ENCODE measurements at places on chromosomes 2 and 18.

DNA sequence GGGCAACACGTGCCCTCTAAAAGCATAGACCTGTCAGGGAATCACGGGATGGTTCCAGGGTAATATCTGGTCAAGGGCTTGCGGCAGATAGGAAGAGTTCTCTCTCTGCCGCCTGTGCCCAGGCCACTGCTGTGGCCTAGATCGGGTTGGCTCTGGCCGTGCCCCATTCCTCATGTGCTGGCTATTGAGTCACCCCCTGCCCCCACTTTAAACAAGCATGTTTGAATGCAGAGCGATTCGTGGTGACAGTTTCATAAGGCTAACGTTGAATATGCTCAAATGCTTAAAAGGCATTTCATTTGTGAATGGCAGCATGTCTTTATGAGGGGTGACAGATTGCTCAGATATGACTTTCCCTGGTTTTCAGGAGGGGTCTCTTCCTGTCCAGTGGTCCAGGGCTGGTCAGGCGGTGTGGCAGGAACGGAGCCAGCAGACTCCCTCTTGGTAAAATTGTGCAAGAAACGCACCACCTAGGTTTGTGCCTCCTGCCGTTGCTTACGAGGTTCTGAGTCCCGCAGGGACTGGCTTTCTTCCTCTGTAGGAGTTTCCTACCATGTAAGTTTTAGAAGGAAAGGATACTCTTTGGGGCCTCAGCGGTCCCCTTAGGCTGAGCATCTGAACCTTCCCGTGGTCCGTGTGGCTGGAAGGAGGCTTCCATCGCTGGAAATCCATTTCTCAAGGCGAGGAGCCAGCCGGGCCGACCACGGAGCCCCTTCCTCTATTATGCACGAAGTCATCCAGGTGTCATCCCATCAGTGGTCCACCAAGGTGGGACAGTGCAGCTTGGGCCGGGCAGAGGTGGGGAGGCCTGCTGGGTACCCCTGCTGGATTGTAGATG is 50.2 kb downstream of the AGAP1 start:
- DNase-seq = no peak

DNA sequence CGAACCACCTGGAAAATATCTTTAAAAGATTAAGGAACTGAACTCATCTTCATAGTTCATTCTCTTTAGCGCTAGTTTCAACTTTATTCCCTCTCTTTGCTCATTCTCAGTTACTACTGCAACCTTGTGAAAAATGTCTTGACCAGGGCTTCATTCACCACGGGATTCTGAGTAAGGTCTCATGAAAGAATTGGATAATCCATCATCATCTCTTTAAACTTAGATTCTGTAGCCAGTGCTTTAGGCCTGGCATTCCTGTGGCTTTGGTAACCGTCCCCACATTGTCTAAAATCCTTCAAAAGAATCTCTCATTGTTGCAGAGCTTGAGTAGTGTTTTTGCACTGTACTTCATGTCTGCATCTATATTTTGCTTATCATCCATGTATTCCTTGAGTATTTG is 229.5 kb downstream of the ETAA1 start:
- no peak for DNase-seq

DNA sequence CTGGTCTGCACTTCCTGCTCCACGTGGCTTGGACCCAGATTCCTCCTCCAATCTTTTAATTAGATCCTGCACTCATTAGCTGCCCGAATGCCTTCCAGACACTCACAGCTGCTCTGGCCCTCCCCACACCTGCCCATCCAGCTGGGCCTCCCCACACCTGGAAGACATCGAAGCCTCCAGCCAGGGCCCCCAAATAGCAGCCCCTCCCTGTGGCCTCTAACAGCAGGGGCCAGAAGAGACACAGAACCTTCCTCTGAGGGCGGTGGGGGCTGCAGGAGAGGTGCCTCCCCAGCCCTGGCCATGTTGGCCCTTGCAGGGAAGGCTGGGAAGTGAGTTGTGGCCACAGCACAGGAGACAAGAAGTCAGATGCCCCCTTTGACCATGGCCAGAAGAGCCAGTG is 252.8 kb downstream of the DYSF start:
- DNase-seq = no peak

- no peak for DNase-seq
These were observed 862 bp upstream of the TMEM177 start for GRCh38 chr2:119678021-119678656.

DNA sequence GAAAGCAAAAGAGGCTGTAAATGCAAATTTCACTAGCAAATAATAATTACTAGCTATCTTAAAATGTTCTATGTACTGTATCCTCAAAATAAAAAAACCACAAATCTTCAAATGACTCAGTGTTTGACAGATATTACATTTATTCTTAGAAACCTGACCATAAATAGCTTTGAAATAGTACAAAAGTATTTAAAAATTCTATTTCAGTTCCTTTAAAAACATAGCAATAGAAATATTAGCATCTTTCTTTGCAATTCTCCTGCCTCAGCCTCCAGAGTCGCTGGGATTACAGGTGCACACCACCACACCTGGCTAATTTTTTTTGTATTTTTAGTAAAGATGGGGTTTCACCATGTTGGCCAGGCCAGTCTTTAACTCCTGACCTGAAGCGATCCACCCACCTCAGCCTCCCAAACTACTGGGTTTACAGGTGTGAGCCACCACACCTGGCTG is 50.6 kb downstream of the MSH6 start:
- DNase-seq = no peak

DNA sequence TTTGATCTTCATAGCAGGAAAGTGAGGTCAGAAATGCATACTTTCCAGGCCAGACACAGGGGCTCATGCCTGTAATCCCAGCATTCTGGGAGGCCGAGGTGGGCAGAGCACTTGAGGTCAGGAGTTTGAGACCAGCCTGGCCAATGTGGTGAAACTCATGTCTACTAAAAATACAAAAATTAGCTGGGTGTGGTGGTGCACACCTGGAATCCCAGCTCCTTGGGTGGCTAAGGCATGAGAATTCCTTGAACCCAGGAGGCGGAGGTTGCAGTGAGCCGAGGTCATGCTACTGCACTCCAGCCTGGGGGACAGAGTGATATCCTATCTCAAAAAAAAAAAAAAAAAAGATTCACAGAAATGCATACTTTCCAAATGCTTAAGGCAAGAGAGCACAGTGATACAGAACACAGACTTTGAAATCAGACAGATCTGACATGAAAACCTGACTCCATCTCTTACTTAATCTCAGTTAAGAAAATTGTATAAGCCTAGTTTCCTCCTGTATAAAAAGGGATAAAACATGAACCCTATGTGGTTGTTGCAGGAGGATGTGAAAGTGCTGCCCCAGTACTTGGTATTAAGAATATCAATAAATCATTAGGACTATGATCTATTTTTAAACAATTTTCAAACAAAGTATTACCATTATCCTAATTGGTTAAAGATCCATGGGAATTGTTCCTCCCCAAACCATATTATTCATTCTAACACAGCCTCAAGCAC is 26.4 kb downstream of the COBLL1 start:
- no peak for DNase-seq

DNA sequence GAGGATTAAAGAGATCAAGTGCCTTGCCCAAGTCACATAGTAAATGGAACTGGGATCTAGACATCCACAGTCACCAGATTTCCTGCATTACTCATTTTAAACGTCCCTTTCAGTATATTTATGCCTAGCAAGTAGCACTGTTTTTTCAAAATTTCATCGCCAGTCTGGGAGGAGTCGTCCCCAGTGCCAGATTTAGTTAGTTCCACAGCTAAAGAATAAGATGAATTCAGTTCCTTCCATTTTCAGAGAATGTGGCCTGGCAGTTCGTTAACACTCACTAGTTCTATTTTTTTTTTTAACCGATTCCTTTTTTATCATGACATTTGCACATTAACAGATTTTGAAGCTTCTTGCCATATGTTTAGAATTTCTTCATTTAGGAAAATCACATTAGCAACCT is 11.2 kb downstream of the GRP start:
- no peak for DNase-seq

- DNase-seq = no peak
These were observed 365.9 kb upstream of the HS6ST1 start for GRCh38 chr2:128684523-128684922.

DNA sequence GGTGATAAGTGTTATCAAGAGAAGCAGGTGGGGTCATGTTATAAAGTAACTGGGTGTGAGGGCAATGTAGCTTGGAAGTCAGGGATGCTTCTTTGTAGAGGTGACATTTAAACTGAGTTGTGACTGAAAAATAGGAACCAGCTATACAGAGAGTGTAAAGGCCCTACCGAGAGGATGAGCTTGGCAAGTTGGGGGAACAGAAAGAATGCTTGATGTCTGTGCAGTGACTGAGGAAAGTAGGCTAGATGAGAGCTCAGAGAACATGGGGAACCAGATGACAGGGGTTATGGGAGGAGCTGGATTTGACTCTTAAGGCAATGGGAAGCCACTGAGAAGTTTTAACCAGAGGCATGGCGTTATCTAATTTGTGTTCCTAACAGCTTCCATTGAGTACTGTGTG is 115.3 kb downstream of the DOCK10 start:
- no peak for DNase-seq

GRCh38 chr2:48423376-48423775 is 106.6 kb upstream of the STON1 start:
- DNase-seq = no peak

DNA sequence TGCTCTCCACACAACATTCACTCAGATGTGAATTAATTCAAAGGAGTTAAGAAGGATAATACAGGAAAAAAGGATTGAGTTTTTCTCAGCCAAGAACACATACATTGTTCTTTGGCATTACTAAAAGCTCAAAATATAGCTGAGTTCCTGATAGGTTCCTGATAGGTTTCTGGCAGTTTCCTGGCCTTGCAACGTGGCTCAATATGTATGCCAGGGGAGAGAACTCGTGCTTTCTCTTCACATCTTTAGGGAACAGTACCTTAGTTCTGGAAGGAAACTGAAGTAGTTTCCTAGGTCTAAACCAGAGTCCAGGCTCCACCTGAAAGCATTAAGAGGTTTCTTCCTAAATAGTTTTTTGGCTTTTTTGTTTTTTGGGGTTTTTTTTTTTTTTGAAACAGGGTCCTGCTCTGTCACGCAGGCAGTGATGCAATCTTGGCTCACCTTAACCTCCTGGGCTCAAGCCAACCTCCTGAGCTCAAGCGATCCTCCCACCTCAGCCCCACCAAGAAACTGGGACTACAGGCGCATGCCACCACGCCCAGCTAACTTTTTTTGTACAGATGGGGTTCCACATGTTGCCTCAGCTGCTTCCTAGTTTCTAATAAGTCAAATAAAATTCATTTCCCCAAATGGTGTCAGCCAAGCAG is 42.8 kb downstream of the ESCO1 start:
- DNase-seq = no peak

DNA sequence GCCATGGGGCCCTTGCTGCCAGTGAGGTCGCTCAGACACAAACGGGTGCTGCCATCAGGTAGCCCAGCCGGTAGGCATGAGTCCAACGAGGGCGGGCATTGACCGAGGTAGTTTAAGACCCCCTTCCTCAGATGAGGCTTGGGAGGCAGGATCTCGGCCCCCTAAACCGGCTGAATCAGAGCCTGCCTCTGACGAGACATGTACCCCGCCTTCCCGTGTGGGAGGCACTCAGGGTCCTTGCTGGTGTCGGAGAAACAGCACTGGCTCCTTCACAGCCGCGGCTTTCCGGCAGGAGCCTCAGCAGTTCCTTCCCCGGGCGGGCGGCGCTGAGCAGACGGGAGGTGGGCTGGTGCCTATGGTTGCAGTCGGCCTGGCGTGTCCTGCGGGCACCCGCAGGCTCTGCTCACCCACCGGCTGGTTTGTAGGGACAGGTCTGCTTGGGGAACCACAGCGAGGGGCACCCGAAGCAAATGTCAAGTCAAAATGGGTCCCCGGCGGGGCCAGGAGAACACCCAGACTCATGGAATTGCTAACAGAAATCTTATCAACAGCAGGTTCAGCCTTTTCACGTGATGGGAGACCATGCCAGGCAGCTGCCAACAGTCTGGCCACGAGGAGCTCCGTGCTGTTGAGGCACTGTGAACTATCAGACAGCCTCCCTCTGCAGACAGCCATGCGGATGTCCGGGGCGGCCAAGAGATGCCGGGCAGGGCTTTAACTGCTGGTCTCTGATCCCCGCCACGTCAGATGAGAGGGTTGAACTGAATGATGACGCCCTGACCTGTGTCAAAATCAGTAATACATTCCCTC is 2.8 kb downstream of the KCNG2 start:
- no peak for DNase-seq

DNA sequence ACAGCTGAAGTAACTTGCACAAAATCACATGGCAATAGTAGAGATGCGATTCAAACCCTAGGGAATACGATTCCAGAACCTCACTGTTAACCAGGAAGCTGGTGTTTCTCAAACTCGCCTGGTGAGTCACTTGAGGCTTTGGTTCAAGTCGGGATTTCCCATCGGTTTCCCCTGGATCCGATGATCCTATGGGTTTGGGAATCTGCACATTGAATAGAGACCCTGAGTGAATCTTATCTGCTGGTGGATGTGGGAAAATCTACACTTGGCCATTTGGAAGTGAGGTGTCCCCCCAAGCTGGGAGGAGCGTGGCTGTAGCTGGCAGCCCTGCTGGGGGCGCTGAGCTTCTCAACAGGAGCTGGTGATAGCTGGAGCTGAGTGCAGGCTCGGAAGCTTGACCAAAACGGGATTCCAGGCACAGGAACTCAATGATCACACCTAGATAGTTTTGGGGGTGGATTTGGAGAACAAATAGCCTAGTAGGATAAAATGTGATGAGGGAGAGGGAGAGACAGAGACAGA is 135.4 kb downstream of the PRKCE start:
- DNase-seq = no peak

- no peak for DNase-seq
These were observed 153.4 kb upstream of the SKOR2 start for GRCh38 chr18:47404845-47405244.

- DNase-seq = no peak
These were observed 7.5 kb downstream of the SH3RF3 start for GRCh38 chr2:109136542-109136941.

DNA sequence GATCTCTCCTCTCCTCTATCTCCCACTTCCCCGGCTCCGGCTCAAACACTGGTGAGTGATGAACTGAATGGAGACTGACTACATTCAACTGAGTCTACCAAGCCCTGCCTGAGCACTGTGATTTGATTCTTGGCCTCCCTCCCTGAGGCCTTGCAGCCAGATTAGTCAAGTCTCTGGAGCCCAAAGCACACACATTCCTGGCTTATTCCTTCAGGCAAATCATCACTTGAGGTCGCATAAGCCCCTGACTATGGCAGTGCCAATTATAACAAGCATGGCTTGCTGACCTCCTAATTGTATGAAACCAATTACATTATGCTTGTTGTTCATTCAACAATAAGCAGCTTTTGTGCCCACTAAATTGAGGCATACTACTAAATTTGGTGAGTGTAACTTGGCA is 34.6 kb downstream of the EFEMP1 start:
- DNase-seq = no peak

- no peak for DNase-seq
These were observed 200.3 kb upstream of the ACVR2A start for GRCh38 chr2:147644491-147644890.

GRCh38 chr2:44772131-44772530 is 169.4 kb upstream of the SIX3 start:
- no peak for DNase-seq

GRCh38 chr2:13652531-13653313 is 936.0 kb downstream of the TRIB2 start:
- no peak for DNase-seq

- no peak for DNase-seq
These were observed 54.4 kb downstream of the SNORC start for GRCh38 chr2:232924433-232924832.

GRCh38 chr2:84940088-84940470 is 30.9 kb upstream of the KCMF1 start:
- no peak for DNase-seq

GRCh38 chr2:237242091-237242536 is 156.4 kb downstream of the COPS8 start:
- no peak for DNase-seq
